ENCODE measurements at places on chromosomes 5 and 9.

GRCh38 chr9:90881648-90882047, 80.0 kb downstream of the SYK start:
- DNase-seq: no peak

- DNase-seq: no peak
Observed at GRCh38 chr5:68762201-68762600, 331.6 kb upstream of the SLC30A5 start.

- no peak for DNase-seq
Observed at GRCh38 chr5:168328814-168329213, 37.4 kb downstream of the WWC1 start.

- no peak for DNase-seq
Observed at GRCh38 chr5:172757394-172758010, 13.5 kb downstream of the DUSP1 start.

GRCh38 chr9:77827104-77827784, 179.1 kb upstream of the GNA14 start:
- DNase-seq: no peak

DNA sequence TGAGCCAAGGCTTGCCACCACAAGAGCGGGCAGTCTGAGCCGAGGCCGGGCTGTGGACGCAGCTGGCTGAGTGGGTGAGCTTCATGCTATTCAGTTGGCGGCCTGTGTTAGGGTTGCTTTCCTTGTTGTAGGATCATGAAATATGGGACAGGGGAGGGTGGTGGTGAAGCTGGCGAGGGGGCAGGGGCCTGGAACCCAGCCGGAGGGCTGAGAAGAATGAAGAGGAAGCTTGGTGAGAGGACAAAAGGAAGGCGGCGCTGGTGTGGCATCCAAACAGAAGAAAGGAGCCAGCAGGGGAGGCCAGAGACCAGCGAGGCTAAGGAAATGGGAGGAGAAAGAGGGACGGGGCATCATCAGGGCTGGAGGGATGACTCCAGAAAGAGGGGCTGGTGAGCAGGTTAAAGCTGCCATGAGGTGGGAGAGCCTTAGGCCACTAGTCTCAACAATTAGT, 18.3 kb downstream of the RALGPS1 start:
- DNase-seq: no peak

DNA sequence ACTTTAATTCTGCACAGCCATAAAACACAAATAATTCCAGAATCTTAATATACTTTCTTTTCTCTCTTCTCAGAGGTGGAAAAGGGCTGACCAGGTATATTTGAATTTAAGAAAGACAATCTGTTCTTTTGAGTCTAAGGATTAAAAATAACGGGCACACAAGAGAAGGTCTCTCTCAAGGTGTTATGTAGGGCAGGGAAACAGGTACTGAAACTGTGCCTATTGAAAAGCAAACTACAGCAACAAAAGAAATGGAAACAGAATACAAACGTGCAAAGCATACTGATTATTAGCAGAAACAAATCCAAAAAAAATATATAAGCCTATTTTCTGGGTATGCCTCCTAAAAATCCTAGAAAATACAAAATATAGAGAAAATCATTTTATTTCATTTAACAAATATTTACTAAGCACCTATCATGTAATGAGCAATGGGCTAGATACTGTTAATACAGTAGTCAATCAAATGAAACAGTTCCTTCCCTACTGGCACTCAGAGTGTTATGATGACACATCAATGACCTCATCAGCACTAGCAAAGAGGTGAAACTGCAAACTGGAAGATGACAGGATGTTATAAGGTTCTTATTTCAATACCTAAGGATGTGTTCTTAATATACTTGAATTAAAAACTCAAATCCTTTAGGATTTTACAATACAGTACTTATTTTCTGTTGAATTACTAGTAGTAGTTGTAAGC, 87.7 kb downstream of the AUH start:
- no peak for DNase-seq

DNA sequence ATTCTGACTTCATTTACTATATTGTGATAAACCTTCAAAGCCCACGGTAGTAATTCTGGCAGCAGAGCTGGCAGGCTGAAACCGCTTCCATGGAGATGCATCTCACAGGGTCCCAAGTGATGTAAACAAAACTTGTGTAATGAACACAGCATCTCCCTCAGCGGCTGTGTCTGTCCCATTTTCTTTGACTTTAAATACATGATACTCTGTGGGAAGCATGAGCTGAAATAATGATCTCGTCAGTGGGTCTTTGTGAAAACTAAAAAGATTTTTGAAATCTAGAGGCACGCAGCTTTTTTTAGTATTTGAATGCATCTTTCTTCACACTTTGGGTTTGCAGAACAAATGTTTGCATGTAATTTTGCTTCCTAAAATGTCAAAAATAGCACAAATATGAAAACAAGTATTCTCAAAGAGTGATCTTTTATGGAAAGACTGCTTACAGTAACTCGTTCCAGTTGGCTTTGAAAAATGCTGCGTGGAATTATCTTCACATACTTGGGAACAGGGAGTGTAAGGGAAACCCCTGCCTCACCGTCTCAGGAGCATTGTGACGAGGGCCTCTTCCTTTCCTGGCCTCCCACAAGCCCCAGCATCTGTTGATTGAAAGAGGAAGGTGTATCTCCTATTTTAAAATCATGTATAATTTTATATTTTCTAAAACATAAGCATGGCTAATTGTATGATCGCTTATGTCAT, 18.1 kb upstream of the LPCAT1 start:
- DNase-seq: no peak

GRCh38 chr5:62309107-62309506, 3.1 kb downstream of the KIF2A start:
- no peak for DNase-seq

- no peak for DNase-seq
Observed at GRCh38 chr5:160685695-160686094, 166.3 kb downstream of the ATP10B start.

DNA sequence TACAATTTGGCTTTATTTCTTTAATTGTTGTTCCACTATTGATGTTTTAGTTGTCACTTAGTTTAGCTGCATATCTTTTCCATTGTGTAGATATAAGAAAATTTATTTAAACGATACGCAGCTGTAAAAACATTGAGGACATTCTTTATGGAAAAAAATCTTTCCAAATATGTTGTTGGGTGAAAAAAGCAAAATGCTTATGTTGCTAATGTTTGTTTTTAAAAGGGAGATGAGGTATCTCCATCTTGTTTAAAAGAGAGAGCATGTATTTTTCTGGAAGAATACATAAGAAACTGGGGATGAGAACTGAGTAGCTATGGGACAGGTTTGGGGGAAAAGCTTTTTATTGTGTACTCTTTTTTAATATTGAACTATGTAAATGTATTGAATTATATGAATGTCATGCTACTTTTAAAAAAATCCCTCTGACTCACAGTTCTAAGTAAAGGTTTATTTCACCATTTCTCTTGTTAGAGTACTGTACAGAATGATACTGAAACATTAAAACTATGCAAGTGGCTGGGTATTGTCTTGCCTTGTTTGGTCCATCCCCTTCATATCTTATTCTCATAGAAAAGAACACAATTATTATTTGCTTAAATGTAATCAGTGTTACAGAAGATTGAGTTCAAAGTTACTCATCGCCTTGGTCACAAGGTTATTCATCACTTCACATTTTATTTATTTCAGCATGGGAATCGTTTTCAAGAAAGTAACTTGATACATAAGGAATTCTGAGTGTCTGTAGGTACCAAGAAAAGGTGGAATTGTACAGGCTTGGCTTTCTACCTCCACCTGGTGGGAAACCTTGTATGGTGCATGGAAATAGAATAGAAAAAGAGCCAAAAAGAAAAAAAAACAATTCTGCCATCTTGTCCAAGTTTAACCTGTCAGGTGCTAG, 85.8 kb downstream of the RIC1 start:
- DNase-seq: no peak

- no peak for DNase-seq
Observed at GRCh38 chr9:136493567-136493971, 10.7 kb upstream of the SEC16A start.

- DNase-seq: no peak
Observed at GRCh38 chr9:17725399-17726010, 146.6 kb downstream of the SH3GL2 start.

DNA sequence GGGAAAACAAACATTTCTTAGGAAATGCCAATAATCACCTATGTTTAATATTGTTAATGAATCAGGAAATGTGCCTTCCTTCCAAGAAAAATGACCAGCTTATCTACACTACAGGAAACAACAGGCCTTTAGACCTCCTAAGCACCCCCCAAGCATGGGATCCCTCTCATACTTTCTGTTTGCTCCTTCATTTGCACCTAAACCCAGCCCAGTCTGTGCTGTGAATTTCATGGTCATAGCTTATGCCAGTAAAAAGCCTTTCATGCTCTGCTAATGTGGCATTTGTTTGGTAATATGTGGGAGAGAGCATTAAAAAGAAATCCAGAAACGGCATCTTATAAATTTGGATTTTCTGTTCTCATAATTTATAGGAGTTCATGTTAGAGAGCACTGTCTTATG, 511.1 kb downstream of the EBF1 start:
- DNase-seq: no peak
